ENCODE measurements at places on chromosomes 1 and 21.

DNA sequence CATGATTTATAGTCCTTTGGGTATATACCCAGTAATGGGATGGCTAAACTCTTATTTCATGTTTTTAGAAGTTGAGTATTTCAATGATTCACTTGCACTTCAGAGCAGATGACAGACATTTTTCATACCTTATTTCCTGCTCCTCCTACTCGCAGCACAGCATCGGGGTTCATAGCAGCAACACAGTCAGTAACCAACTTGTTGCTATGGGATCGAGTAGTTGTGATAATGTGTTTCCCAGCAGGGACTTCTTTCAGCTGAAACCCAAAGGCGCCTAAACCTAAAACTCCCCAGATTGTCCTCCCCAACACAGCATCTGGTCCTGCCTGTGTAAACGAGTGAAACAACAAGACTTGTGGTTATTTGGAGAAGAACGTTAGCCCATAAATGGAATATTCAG is 16.3 kb upstream of the EPRS1 start:
- no peak for DNase-seq

GRCh38 chr1:156767879-156768604 is 707 bp downstream of the PRCC start:
- peak; percentile 28 for DNase-seq

GRCh38 chr1:23481026-23481597 is 2.9 kb downstream of the ASAP3 start:
- DNase-seq = no peak

DNA sequence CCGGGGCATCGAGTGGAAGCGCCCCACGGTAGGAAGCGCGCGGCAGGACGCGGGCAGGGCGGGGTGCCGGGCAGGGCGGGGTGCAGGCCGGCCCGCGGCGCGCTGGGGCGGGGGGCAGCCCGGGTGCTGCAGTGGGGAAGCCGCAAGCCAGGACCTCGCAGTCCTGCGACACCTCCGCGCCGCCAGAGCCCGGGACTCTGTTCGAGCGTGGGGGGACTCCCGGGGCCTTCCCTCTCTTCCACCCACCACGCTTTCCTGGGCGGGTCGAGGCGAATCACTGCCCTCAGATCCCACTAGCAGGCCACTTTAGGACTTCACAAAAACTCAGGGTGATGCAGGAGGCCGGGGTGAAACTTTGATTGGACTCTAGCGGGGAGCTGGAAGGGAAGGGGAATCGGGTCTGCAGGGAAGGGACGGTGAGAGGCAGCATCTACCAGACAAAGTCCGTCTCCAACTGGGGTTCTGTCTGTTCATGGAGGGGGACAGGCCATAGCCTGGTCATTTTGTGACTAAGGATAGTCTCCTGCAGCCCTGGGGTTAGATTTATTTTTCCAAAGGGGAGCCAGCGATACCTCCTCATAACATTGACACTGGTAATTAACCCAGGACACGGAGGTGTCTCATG is 623 bp downstream of the CAPN2 start:
- peak; percentile 44 for DNase-seq

DNA sequence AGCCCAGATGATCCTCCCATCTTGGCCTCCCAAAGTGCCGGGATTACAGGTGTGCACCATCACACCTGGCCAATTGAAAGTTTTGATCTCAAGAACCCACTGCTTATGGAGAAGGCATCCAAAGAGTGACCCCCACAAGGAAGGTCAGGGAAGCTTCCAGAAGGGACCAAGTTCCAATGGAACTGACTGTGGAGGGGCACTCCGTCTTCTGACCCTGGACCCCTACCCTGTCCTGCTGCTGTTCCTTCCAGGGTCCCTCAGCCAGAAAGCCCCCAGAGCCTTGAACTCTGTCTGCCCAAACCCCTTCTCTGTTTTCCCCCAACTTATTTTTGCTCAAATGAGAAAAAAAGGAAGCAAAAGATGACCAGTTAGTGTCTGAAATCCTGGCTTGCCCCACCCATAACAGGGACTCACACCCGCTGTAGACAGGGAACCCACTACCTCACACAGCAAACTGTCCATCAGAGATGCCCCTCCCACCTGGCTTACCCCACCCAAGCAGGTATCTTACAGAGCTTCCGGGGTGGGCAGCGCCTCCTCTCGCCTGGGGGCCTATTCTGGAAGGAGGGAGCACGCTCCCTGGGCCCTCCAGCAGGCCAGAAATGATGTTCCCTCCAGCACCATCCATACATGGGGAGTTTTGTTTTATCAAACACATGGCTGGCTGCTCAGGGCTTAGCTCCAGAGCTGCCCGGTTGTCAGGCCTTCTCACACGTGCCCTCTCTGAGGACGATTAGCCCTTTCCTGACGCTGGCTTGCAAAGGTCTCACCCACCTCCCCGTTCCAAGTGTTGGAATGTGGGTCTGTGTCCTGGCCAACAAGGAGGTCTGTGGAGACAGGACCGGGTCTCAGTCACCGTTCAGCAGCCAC is 3.1 kb upstream of the WNT3A start:
- no peak for DNase-seq

DNA sequence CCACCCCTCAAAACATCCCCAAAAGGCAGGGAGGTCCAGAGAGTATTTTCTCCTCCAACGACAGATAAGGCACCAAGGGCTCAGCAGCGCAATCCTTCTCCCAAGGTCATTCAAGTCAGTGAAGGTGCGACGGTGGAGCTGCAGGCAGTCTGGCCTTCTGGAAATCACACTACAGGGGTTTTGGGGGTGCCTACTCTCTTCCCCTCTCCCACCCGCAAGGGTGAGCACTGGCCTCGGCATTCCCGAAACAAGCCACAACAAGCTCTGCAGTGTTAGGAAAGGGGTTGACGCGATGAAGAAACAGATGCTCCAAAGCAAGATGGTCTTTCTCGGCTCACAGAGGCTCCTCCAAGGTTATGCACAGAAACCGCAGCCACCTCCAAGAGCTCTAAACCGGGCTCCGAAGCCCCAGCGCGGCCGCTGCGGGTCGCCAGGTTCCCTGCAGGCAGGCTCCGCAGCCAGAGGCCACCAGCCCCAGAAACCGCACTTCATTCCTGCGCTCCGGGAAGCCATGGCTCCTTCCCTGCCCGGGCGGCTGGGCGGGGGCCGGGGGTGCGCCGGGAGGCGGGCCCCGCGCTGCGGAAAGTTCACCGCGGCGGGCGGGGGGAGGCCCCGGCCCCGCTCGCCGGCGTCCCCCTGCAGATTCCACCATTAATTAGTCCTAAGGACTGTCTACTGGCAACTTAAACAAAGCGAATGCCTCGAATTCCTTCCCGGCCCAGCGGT is 1.1 kb downstream of the LUZP1 start:
- peak; percentile 42 for DNase-seq

GRCh38 chr1:180290265-180291001 is 60.4 kb downstream of the LHX4 start:
- no peak for DNase-seq

GRCh38 chr1:227417756-227418480 is 99.6 kb upstream of the CDC42BPA start:
- no peak for DNase-seq

DNA sequence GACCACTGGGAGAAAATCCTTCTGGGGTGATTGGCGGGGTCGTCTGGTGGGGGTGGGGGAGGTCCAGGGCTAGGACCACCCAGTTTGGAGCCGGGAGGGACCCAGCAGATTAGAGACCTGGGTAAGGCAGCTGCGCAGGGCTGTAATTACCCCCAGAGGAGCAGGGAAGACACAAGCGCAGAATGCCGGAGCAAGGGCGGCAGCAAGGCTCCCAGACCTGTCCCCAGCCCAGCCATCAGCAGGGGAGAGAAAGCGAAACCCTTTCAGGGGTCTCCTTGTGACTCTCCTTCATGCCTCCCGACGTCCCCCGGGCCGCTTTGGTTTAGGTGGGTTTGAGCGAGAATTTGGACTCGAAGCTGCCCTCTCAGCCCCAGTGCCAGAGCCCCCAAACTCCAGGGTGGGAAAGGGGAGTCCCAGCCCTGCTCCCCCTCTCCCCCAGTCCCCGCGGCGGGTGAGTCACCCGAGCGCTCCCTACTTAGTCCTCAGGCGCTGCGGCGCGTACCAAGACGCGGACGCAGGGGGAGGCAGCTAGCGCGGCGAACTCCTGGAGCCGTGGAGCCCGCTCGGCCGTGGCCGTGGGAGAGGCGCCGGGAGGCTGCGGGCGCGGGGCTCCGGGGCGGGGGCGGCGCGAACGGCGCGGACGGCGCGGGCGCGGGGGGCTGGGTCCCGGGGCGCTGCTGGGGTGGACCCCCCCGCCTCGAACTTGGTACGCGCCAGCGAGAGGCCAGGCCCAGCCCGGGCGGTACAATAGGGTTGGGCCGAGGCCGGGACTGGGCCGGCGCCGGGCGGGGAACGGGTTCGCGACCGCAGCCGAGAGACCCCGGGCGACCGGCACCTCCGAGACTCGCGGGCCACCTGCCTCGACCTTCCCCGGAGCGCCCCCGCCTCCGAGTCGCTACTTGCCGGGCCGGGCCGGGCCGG is at the start of gene MAP7D1:
TSS of gene MAP7D1 (plus strand) at position 753 of the 921 bp plus-strand sequence. CDS start 258 bp downstream, outside the sequence.
- peak; percentile 88 for DNase-seq

GRCh38 chr1:94528299-94528698 is 13.3 kb downstream of the F3 start:
- DNase-seq = no peak

DNA sequence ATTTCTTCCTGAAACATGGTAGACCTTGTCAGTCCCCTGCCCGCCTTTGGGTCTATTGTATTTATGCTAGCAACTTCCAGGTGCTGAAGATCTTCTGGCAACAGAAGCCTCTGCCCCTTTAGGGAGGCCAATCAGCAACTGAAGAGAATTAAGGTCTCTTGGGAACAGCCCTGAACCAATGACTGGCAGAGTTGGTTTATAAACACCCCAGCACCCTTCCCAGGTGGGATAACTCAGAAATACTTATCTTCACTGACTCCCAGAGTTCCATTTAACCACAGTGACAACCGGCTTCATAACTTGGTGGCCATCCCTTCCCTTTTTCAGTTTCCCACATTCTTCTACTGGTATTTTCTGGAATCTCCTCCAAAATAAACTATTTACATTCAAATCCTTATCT is 27.2 kb upstream of the TMCO1 start:
- no peak for DNase-seq

DNA sequence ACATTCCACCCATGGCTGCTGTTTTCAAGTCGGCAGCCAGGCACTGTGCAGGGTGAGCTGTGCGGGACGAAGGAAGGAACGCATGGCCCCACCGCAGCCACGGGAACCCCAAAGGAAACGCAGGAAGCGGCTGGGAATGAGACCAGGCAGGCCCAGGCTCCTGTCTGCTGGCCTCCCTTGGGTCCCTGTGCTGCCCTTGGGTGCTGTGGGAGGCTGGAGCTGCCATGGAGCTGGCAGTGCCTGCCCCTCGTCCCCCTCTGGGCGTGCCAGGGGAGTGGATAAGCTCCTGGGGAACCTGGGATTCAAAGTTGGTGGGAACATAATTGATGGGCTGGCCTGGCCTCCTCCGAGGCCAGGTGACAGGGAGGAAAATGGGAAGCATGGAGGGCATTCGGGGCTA is 5.3 kb upstream of the KRTAP10-4 start:
- no peak for DNase-seq

DNA sequence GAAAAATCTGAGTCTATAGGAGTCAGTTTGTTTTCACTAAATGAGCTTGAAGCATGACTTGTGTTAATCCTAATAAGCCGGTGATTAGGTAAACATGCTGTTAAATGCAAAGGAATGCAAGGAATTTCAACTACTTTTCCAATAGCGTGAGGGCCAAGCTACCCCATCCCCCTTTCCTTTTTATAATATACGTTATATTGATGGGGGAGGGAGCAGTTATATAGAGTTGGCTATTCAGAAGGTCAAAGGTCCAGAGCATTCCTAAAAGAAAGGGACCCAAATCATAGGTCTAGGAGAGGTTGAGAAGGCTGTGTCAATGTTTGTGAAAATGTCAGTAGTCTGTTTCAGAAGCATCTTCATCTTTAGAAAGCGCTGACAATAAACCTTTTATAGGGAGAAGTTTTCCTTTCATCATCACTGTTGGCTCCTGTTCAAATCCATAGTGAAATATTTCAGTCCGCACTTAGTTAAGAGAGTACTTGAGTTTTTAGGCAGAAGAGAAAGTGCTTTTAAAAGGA is 3.8 kb downstream of the CCN1 start:
- DNase-seq = no peak

DNA sequence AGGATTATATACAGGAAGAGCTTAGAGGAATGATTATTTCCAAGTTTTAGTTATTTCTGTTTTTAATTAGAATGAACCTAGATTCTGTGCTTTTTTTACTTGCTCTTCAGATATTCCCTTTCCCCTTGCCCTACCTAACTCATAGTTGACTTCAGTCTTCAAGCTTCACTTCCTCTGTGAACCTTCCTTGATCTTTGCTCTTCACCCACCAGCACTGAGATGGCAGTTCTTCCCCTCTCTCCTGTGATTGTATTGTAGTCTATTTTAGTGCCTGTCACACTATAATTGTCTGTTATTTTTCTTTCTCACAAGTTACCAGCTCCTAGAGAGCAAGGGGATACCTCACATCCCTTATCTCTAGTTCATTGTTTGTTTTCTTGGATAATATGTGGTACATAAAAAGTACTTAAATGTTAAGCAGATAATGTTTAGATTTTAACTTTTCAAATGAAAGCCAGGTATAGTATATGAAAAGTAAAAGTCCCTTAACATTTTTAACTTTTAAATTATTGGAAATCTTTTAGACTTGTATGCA is 33.2 kb downstream of the KCTD3 start:
- no peak for DNase-seq

GRCh38 chr1:206696812-206697585 is 12.3 kb downstream of the MAPKAPK2 start:
- DNase-seq = no peak

- DNase-seq = no peak
These were observed 390 bp upstream of the NGF start for GRCh38 chr1:115338457-115338820.

DNA sequence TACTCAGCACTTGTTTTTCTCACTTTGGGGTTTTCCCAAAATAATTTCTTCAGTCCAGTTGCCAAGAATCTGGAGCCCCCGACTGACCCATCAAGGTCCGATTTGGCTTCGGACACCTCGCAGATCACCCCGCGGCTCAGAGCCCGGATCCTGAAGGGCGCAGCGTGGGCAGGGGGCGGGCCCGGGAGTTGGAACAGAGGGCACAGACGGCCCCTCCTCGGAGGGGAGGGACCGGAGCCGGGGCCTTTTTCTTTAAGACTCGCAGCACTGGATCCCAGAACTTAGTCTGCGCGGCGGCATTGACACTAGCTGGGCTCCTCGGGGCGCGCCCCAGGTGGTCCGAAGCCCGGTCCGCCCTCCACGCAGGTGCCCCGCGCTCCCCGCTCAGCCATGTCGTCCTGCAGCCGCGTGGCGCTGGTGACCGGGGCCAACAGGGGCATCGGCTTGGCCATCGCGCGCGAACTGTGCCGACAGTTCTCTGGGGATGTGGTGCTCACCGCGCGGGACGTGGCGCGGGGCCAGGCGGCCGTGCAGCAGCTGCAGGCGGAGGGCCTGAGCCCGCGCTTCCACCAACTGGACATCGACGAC is at the start of gene CBR3:
TSS of gene CBR3 (plus strand) at position 277 of the 588 bp plus-strand sequence. CDS start at position 391, 114 bp downstream.
- DNase-seq = peak; percentile 46

Data from CD4-positive, alpha-beta T cell treated with Interleukin-10 for 1 hour (primary cell).